ENCODE measurements at places on chromosomes 11 and 22.

GRCh38 chr11:66226101-66226500 is 42.3 kb upstream of the RAB1B start:
- no peak for DNase-seq

DNA sequence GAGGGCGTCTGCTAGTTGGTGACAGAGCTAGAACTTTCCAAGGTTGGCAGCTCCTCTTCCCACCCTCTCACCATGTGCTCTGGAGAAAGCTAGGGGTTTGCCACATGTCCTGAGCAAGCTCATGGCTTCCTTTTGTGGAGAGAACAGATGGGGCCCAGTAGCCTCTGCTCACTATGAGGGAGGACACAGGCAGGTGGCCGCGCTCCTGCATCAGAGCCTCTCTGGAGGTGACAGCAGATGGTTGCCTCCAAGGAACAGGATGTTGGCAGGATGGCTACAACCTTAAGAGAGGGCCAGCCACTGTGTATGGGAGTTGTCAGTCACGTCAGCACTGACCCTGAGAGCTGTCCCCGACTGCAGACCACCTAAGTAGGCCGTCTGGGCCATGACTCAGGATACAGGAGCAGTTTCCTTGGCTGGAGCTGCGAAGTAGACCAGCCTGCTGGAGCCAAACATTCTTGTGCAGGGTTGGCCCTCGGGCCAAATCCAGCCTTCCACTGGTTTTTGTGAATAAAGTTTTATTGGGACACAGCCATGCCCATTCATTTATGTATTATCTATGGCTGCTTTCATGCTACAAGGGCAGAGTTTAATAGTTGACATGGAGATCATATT is 28.0 kb downstream of the SGSM1 start:
- no peak for DNase-seq

GRCh38 chr11:36155124-36155561 is 134.1 kb downstream of the COMMD9 start:
- DNase-seq, result no peak

GRCh38 chr11:10808235-10808552 is 532 bp downstream of the EIF4G2 start:
- no peak for DNase-seq

DNA sequence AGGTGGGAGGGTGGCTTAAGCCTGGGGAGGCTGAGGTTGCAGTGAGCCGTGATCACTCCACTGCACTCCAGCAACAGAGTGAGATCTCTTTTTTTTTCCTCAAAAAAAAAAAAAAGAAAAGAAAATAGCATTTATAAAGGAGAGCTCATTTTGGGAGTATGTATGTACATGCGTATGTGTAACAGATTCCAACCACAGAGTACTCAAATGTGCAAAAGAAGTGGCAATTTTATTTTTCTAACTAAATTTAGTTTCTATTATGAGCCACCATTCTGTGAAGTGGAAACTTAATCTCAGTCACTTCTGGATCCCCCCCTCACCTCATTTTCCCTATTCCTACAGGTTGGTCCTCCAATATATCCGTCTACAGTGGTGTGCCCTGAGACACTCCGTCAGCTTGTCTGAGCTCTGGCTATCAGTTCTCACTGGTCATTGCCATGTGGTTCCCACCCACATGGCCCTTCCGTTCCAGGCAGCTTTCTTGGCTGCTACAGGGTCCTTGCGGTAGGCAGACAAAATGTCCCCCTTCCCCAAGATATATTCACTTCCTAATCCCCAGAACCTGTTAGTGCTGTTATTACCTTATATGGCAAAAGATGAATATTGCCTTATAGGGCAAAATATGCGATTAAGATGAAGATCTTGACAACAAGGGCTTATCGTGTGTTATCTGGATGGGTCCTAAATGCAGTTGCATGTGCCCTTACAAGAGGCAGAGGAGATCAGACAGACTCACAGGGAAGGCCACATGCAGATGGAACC is 35.8 kb upstream of the TSKU start:
- no peak for DNase-seq

Measured in stromal cell of bone marrow (primary cell).